ENCODE measurements at places on chromosomes 4 and X. TPM values are rescaled to one million over a fixed set of nuclear protein-coding genes. Genes with fewer than 3 reads are reported as not detected.

DNA sequence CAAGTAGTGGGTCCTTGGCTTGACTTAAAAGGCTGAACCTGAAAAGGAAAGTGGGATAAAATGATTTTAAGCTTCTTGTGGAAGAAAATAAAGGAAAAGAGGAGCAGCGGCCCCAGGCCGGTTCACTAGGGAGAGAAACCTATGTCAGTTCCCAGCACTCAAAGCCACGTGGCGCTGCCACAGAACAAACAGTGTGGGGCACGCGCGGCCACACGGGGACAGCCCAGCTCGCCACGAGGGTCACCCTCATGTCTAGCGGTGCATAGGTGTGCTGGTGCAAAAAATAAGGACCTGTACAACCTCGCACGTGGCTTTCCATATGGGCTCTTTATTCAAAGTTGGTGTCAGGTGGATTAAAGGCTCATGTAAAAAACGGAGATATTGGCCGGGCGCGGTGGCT is 17.1 kb downstream of the MSANTD1 start:
- no peak for DNase-seq

DNA sequence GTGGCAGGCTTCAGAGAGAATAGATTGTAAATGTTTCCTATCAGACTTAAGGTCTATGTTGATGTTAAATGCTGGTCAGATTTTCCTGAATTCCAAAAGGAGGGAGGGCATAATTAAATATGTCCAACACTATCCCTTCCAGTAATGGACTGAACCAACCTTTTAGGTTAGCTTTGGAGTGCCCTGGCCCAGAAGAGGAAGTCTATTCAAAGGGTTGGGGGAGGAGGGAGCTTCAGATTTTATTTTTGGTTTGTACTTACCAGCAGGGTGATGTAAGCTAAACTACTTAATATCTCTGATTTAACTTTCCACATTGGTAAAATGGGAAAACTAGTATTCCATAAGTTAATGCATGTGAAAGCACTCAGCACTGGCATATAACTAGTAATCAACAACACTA is 91.1 kb downstream of the RBM46 start:
- no peak for DNase-seq

GRCh38 chr4:120731561-120731960 is 191.0 kb downstream of the PRDM5 start:
- DNase-seq: peak; percentile 63

- DNase-seq: no peak
Measured at GRCh38 chr4:70511365-70511764, 7.0 kb upstream of the AMTN start.

DNA sequence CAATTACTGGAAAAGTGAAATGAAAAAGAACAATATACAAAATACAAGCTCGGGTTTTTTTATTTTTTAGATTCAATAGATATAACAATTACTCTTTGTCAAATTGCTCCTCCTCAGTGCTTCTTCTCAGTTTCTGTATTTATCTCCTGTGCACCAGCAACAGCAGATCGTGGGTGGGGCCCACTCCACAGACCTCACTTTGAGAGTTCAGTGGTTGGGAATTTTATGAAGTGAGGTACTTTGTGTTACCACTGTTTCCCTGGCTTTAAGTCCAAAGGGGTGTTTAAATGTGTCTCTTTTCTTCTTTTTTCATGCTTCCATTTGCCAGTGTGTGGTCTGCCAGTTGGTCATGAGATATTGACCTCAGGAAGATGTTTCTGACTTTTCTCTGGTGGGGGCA is 54.4 kb downstream of the KIT start:
- DNase-seq: no peak

GRCh38 chrX:5314148-5314547 is 914.5 kb downstream of the NLGN4X start:
- DNase-seq: no peak

DNA sequence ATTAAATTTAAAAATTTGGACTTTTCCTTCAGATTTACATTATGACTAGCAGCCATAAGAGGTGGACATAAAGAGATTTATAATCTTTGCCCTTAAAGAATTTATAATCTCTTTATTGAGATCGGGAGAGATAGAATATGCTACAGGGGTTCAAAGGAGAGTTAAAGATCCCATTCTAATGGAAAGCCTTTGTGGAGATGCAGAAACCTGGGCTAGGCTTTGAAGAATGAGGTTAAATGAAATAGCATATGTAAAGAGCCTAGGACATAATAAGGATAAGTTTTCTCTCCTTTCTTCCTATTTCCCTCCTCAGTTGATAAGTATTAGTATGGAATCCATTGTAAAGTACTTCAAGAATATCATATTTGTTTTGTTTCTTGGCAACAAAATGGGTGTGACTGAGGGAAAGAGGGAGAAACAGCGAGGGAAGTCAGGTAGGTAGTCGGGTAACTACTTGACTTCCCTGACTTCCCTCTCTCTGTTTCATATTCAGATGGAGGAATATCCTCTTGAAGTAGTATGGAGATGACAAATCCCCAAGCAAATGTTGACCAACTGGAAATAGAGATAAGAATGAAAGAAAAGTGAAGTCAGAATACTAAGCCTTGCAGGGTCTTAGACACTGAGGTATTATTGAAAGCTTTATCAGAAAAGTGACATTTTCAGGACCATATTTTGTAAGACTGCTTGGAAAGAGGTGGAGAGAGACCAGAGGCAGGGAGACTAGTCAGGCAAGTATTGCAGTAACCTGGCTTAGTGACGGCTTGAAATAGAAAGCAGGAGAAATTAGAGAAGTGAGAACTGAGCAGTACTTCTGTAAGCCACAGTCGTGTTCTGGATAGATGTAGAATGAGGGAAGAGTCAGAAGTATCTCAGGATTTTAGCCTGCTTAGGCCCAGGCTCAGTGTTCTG is 82.9 kb downstream of the PDLIM5 start:
- no peak for DNase-seq

DNA sequence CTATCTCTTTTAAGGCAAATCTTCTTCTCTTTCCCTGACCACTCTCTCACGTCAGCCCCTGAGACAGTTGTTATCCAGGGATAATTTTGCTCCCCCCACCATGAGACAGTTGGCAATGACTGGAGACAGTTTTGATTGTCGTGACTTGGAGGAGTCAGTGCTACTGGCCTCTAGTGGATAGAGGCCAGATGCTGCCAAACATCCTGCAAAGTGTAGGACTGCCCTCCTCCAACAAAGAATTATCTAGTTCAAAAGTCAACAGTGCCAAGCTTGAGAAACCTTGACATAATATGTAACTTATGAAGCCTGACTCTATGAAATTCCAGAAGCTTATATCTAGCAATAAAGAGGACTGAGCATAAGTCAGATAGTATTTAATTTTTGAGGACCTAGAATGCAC is 502.1 kb upstream of the IGFBP7 start:
- no peak for DNase-seq

GRCh38 chr4:18923496-18924161 is 902.1 kb upstream of the LCORL start:
- no peak for DNase-seq

DNA sequence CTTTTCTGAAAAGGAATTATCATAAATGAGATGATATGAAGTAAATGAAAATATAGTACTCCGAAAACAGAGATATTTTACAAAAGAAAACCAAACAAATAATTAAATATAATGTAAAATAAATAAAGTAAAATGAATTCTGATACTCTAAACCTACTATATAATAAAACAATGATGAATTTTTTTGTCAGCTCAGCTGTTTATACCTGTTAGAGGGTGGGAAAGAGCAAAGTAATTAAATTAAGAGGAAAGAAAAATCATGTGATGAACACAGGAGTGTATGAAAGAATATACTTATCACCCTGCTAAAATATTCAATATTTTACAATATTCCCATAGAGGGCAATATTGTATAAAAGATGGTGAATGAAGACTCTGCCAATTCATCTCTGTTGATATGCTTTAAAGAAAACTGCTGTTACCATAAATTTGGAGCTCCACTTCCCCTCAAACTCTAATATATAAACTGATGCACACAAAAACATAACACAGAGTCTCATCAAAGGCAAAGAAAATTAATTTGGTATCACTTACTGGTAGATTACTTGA is 6.5 kb upstream of the NDST4 start:
- peak; percentile 15 for DNase-seq

DNA sequence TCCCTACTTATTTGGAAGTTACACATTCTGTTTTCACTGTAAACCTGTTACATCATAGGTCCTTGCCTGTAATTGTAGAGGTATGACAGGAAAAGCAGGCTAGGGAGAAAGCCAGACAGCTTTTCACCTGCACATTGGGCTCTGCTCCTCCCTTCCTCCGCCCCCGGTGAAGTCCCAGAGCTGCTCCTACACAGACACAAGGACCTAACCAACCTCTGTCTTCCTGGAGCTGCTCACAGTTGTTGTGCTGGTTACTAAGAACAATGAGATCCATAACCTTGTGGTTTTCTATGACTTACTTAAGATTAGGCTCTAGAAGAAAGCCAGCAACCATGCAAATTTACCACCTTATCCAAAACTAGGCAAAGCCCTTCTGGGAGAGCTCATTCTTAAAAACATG is 40.0 kb downstream of the MOSPD2 start:
- DNase-seq: peak; percentile 36

- DNase-seq: peak; percentile 24
Measured at GRCh38 chr4:28966982-28967381, 1753.2 kb upstream of the PCDH7 start.

GRCh38 chr4:176360446-176360845 is 40.7 kb downstream of the SPCS3 start:
- peak; percentile 65 for DNase-seq

DNA sequence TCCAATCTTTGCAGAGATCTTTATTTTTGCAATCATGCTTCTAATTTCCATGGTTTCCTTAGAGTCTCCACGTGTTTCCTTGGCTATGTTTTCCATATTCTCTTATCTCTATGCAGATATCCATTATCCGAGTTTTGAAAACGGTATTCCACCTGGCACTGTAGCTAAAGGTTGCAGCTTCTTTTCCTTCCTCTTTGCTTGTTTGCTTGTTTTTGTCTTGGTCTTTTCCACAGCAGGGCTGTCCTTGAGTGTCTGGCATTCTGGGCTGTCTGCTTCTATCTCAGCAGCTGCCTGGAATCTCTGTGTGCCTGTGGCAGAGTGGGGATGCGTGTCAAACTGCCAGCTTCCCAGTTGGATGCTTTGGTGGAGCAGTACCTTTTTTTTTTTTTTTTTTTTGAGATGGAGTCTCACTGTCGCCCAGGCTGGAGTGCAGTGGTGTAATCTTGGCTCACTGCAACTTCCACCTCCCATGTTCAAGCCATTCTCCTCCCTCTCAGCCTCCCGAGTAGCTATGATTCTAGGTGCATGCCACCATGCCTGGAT is 46.9 kb downstream of the WFS1 start:
- DNase-seq: no peak

- DNase-seq: no peak
Measured at GRCh38 chr4:75698162-75698962, 25.2 kb upstream of the G3BP2 start.

DNA sequence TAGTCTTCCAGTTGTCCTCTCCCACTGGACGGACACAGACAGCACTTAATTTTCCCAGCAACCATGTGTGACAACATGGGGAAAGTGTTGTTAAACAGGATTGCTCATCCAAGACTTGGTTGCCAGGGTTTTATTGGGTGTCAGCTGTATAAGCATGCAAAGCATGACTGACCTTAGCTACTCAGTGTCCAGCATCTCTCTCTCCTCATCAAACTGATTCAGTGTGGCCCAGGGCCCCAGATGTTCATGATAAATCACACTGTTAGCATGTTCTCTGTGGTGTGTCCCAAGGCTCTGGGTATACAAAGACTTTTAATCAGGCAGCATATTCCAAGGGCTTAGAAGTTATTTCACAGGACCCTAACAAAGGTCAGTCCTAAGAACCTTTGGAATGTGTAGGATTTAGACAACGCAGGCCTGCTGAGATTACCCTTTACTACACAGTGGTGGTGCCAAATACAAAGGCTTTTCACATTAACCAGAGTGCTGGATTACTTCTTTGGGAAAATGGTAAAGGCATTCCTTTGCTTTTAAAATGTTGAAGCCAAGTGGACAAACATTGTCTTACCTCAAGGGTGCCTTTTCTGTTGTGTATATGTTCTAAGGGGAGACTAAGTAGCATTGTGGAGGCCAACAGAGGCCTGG is 213.3 kb downstream of the GLUD2 start:
- peak; percentile 24 for DNase-seq

DNA sequence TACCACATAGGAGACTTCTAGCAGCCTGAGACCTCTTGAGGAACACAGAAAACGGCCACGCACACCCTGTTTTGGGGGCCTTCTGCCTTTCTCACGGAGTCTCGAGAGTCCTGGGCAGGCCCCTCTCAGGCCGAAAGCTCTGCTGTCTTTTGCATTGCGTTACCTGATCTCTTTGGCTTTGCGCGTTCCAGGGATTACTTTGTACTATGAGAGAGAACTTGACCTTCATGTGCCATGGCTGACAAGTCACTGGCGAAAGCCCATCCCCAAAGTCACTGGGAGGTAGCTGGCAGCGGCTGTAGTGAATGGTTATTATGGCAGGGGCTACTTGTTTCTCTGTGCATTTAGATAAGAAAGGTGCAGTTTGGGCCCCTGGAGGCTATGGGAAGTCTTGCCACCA is 8.0 kb upstream of the NAT8L start:
- DNase-seq: no peak

GRCh38 chr4:5734853-5735252 is 23.9 kb downstream of the EVC start:
- DNase-seq: no peak

DNA sequence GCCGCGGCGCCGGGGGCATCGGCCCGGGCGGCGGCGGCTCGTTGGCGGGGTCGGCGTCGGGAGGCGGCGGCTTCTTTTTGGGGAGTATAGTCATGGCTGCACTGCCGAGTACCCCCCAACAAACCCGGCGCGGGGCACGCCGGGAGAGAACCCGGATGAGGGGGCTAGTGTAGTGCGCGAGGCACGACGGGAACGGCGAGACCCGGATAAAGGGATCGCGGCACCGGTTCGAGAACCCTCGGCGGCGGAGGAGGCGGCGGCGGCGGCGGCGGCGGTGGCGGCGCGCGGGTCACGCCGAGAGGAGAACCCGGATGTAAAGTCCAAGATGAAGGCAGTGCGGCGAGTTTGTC is at the start of gene OTUD5:
OTUD5 (minus strand) TSS at position 131 of the 350 bp plus-strand sequence; CDS start at position 94, 37 bp downstream.
- DNase-seq: no peak

AGTR2 gene
- not detected for total RNA-seq

CXCL3 gene
- total RNA-seq: not detected

TMPRSS11B gene
- total RNA-seq: not detected

TMEM156 gene
- not detected for total RNA-seq

STAG2 gene
- 51.7 TPM for total RNA-seq

MND1 gene
- 1.2 TPM for total RNA-seq

SYP gene
- total RNA-seq: 0.54 TPM

LRP2BP gene
- total RNA-seq: not detected

SMR3B gene
- not detected for total RNA-seq

HERC5 gene
- total RNA-seq: 0.32 TPM

PDLIM3 gene
- 0.25 TPM for total RNA-seq
